ENCODE measurements at places on chromosomes 1 and 21. TPM values are rescaled to one million over a fixed set of nuclear protein-coding genes. Genes with fewer than 3 reads are reported as not detected.

- no peaks in the 10 kb centered on the region for H3K36me3 ChIP-seq
- H3K4me3 ChIP-seq = no peak overlapping the region
- no peaks in the 10 kb centered on the region for H3K4me1 ChIP-seq
- no peak overlapping the region for H3K27ac ChIP-seq
- no peaks in the 10 kb centered on the region for H3K27me3 ChIP-seq
Measured at GRCh38 chr1:119276558-119276957, 92.0 kb upstream of the HAO2 start.

GRCh38 chr1:217574265-217574949 is 56.5 kb downstream of the GPATCH2 start:
- no peaks in the 10 kb centered on the region for H3K4me1 ChIP-seq
- H3K4me3 ChIP-seq = no peak overlapping the region

- DNase-seq = no peak
- H3K27ac ChIP-seq = no peak overlapping the region
- peaks cover 56% of the 10 kb centered on the region for H3K36me3 ChIP-seq
- no peak overlapping the region for H3K4me3 ChIP-seq
Measured at GRCh38 chr1:22090867-22091266, 38.4 kb downstream of the CDC42 start.

DNA sequence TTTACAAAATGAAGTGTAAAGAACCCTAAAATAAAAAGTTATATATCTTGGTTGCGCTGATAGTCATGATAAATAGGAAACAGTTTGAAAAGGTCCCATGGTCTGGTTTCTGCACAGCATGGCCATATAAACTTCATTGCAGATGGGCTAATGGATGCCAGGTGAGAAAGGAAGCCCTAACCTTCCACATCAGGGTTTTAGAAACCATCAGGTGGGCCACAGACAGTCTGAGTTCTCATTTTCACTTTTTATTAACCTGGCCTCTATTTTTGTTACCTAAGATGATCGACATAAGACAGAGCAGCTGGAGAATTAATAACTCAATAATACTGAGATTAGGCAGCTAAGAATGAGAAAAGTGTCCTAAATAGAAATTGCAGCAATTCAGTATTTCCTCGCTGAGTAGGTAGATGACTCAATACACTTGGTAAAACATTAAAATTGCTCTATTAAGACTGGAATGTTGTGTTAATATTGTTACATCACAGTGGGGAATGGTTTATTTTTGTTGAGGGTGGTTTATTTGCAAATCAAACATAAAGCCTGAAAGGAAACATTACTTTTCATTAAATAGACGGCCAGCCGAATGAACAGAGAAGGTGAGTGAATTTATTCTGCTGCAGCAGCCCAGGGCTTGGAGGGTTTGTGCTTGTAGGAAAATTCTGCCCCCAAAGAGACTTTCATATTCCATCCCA is 21.1 kb downstream of the C1orf21 start:
- no peaks in the 10 kb centered on the region for H3K4me1 ChIP-seq
- no peak overlapping the region for H3K4me3 ChIP-seq
- no peaks in the 10 kb centered on the region for H3K36me3 ChIP-seq
- no peak for DNase-seq
- no peak overlapping the region for H3K27ac ChIP-seq

TSSK3 gene
- total RNA-seq = 3.5 TPM
